ENCODE measurements at places on chromosomes 6 and 20. TPM values are rescaled to one million over a fixed set of nuclear protein-coding genes. Genes with fewer than 3 reads are reported as not detected.

Gene SMOC2
- total RNA-seq: not detected

Gene CALHM4
- total RNA-seq: not detected

Gene SF3B5
- 311 TPM for total RNA-seq

Gene MYL9
- total RNA-seq: 20.3 TPM

Gene SAPCD1
- total RNA-seq: 2.7 TPM

Gene SLC44A4
- 1.5 TPM for total RNA-seq

Gene TRMT11
- 28.6 TPM for total RNA-seq

Gene VNN1
- 0.24 TPM for total RNA-seq

Gene RHAG
- total RNA-seq: not detected

Gene SLC17A4
- total RNA-seq: not detected

Gene BNIP5
- not detected for total RNA-seq

Gene THBD
- total RNA-seq: 18.0 TPM

Gene HEY2
- total RNA-seq: 0.36 TPM

Gene LPA
- not detected for total RNA-seq

Gene CST4
- total RNA-seq: not detected

Gene SUMO4
- total RNA-seq: 0.84 TPM

Gene HLA-DMA
- total RNA-seq: 10.1 TPM

Gene DEK
- total RNA-seq: 227 TPM

Gene PI16
- total RNA-seq: not detected

Gene OARD1
- total RNA-seq: 26.1 TPM

Gene KIAA0408
- total RNA-seq: 2.6 TPM

Gene PAK5
- not detected for total RNA-seq

Gene TMEM170B
- 0.60 TPM for total RNA-seq

Gene SNAI1
- 1.7 TPM for total RNA-seq

Gene FKBP1A
- 564 TPM for total RNA-seq

Gene TRIM10
- total RNA-seq: not detected

Gene ID4
- total RNA-seq: 0.10 TPM

Gene ADNP
- total RNA-seq: 36.3 TPM

Gene C6orf52
- not detected for total RNA-seq
